NCI-H1694 (cell line): ENCODE measurements at places on chromosomes 1 and 21.

GRCh38 chr21:29098156-29098555 lies 24.7 kb upstream of the CCT8 start:
- DNase-seq = no peak

GRCh38 chr21:36375994-36376393 lies 9.2 kb upstream of the CHAF1B start:
- no peak for DNase-seq

- no peak for DNase-seq
These were observed 36.2 kb upstream of the LRIG2 start for GRCh38 chr1:113036639-113037321.

DNA sequence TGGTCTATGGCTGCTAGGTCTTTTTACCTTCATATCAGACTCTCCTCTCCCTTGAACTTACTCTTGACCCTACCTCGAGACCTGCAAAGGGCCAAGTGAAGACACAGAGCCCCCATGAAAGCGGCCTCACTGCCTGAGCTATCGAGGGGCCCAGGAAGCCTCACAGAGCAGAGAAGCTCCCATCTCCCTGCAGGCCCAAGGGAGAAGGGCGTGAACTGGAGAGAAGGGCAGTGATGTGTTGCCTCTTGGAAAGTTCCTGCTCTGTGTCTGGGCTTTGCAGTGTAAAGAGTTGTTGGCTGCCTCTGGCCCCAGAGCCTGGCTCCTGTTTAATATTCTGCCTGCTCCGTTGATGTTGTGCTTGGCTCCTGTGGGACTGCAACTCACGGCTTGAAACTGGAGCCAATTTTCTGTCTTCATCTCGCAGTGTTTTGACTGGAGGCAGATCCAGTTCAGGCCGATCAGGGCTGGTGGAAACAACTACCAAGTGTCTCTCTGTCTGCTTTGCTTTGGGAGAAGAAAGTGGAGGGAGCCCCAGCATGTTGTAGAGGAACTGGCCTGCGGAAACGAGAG lies 4.3 kb downstream of the SERTAD4 start:
- DNase-seq = no peak

DNA sequence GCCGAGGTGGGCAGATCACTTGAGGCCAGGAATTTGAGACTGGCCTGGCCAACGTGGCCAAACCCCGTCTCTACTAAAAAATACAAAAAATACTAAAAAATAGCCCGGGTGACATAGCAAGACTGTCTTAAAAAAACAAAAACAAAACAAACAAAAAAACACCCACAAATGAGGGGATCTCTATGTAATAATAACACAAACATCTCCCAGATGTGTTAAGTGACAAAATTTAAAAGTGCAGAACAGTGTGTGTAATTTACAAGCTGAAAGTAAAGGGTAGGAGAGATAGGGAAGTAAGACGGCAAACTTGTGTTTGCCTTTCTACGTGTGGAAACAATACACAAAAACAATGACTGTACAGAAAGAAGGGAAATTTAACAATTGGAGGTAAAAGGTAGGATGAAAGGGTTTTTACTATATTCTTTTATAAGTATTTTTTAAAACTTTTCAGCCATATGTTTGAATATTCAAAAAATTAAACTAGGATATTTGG lies 36.3 kb downstream of the ARID4B start:
- DNase-seq = no peak

GRCh38 chr1:16109571-16109970 lies 36.1 kb upstream of the FAM131C start:
- no peak for DNase-seq
